ENCODE measurements at places on chromosomes 16 and 17. TPM values are rescaled to one million over a fixed set of nuclear protein-coding genes. Genes with fewer than 3 reads are reported as not detected.

DNA sequence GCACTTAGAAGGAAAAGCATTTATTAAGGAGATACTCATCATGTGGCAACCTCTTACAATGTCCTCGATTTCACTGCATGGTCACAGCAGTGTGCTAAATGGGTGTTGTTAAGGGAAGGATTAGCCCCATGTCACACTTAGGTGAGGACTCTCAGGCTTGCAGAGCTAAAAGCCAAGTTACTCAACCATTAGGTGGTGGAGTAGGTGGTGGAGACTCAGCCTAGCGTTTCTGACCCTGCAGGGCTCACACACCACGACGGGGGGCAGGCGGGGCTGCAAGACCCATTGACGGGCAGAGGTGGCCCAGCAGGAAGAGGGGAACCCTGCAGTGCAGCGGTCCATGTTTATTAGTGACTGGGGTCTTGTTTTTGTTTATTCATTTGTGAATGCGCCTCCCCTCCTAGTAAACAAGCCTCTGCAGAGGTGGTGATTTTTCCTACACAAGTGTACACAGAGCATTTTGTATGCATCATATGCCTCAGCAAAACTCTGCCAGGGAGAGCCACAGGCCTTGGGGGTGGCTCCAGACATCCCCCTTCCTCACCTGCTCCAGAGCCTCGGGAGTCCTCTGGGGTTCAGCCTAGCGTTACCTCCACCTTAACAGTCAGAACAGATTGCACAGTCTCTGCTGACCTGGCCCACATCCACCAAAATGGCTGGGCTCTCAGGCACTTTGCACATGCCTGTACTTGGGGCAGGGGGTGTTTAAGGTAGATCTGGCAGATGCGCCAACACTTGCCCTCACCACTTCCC lies 216.7 kb downstream of the C16orf95 start:
- DNase-seq, result no peak

Gene GUCY2D
- total RNA-seq, result 3.1 TPM

Gene FAHD1
- total RNA-seq, result 16.1 TPM

Gene KCTD19
- 0.74 TPM for total RNA-seq

DNA sequence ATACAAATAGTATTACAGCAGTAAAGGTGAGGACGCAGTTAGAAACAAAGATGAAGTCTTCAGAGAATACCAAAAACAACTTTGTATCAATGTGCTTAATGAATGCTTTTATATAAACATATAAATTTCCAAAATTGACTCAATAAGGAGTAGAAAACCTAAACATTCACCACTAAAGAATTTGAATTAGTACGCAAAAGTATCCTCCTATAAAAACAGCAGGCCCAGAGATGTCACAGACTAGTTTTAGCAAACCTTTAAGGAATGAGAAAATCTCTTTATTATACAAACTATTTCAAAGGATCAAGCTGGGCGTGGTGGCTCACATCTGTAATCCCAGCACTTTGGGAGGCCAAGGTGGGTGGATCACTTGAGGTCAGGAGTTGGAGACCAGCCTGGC lies 86.2 kb downstream of the OR1D5 start:
- no peak for DNase-seq

GRCh38 chr16:51163894-51164566 lies 13.0 kb upstream of the SALL1 start:
- no peak for DNase-seq

DNA sequence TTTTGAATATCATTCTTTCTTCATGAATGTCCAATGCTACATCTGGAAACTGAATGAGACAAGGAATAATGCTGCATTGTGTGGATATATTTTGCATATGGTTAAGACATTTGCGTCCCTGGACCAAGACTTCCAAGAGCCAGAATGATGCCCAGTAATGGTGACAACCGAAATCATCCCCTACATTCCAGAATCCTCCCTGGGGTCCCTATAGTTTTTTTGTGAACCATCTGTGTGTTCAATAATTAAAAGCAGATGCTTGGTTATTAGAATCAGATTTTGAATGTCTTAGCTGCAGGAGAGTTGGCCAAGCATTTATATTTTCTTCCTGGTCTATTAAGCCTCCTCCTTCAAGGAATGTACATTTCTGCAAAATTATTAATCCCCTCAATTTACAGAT lies 426.7 kb upstream of the CDH8 start:
- no peak for DNase-seq
